CD4-positive, CD25-positive, alpha-beta regulatory T cell (primary cell): ENCODE measurements at places on chromosomes 1 and 21. TPM values are rescaled to one million over a fixed set of nuclear protein-coding genes. Genes with fewer than 3 reads are reported as not detected.

Gene KPRP
- not detected for total RNA-seq

Gene CBS
- not detected for total RNA-seq

Gene OR2L2
- 0.35 TPM for total RNA-seq

Gene CYB561D1
- total RNA-seq = 30.7 TPM

Gene PRMT6
- total RNA-seq = 7.8 TPM

Gene ACTL8
- total RNA-seq = not detected

Gene MTARC1
- total RNA-seq = not detected

Gene PPP1R12B
- 32.5 TPM for total RNA-seq
